Spinal cord (tissue), 10 donors: ENCODE measurements at places on chromosomes 5 and 9. TPM values are rescaled to one million over a fixed set of nuclear protein-coding genes. Genes with fewer than 3 reads are reported as not detected.

PRELID2 gene
- 2.7 TPM for polyA plus RNA-seq

KIF27 gene
- 15.3 TPM for polyA plus RNA-seq

SEC61B gene
- 125 TPM for polyA plus RNA-seq

INSYN2B gene
- 3.2 TPM for polyA plus RNA-seq

IFNA1 gene
- not detected for polyA plus RNA-seq

SUSD3 gene
- 3.1 TPM for polyA plus RNA-seq

ITGA1 gene
- polyA plus RNA-seq = 8.2 TPM

SLC2A8 gene
- 27.9 TPM for polyA plus RNA-seq

TLX3 gene
- 12.0 TPM for polyA plus RNA-seq

RASEF gene
- polyA plus RNA-seq = 1.2 TPM

RORB gene
- 12.9 TPM for polyA plus RNA-seq

PHF24 gene
- polyA plus RNA-seq = 48.6 TPM

SLC23A1 gene
- polyA plus RNA-seq = 0.99 TPM

LCN1 gene
- polyA plus RNA-seq = not detected
